ENCODE measurements at places on chromosomes 11 and 22.
A peak's percentile ranks its signal among the peaks of the same experiment; 100 is the strongest.

GRCh38 chr22:24329453-24329852 lies 58.8 kb downstream of the SPECC1L start:
- DNase-seq = no peak

- DNase-seq = no peak
Observed at GRCh38 chr11:15800111-15800800, 556.1 kb downstream of the SOX6 start.

GRCh38 chr11:122910775-122911174 lies 28.2 kb downstream of the JHY start:
- DNase-seq = peak; percentile 42

GRCh38 chr11:94725097-94725496 lies 43.1 kb upstream of the AMOTL1 start:
- DNase-seq = no peak

GRCh38 chr22:41595703-41596102 lies 6.1 kb upstream of the PMM1 start:
- DNase-seq = no peak

GRCh38 chr22:33382436-33382835 lies 324.3 kb upstream of the SYN3 start:
- DNase-seq = no peak
